ENCODE measurements at places on chromosomes 6 and 20. TPM values are rescaled to one million over a fixed set of nuclear protein-coding genes. Genes with fewer than 3 reads are reported as not detected.

DNA sequence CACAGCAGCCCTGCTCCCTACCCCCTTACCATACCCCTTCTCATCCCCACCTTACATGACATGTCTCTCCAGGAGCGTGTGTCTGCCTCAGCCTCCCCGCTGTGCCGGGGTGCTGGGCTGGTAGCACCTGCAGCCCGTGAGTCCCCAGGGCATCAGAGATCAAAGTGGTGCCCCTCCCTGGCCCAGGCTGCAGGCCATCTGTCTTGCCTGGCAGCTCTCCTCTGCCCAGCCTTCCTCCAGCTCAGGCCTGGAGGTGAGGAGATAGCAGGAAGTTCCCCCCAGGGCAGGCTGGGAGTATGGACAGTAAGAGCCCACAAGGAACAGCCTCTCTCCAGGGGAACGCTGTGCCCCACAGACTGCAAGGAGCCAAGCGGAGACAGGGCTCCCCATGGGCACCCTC, 35.3 kb downstream of the GRM4 start:
- H3K27me3 ChIP-seq: peaks cover 15% of the 10 kb centered on the region
- no peaks in the 10 kb centered on the region for H3K4me1 ChIP-seq
- no peak for DNase-seq
- no peak overlapping the region for H3K4me3 ChIP-seq
- H3K27ac ChIP-seq: no peak overlapping the region
- H3K36me3 ChIP-seq: no peaks in the 10 kb centered on the region

DNA sequence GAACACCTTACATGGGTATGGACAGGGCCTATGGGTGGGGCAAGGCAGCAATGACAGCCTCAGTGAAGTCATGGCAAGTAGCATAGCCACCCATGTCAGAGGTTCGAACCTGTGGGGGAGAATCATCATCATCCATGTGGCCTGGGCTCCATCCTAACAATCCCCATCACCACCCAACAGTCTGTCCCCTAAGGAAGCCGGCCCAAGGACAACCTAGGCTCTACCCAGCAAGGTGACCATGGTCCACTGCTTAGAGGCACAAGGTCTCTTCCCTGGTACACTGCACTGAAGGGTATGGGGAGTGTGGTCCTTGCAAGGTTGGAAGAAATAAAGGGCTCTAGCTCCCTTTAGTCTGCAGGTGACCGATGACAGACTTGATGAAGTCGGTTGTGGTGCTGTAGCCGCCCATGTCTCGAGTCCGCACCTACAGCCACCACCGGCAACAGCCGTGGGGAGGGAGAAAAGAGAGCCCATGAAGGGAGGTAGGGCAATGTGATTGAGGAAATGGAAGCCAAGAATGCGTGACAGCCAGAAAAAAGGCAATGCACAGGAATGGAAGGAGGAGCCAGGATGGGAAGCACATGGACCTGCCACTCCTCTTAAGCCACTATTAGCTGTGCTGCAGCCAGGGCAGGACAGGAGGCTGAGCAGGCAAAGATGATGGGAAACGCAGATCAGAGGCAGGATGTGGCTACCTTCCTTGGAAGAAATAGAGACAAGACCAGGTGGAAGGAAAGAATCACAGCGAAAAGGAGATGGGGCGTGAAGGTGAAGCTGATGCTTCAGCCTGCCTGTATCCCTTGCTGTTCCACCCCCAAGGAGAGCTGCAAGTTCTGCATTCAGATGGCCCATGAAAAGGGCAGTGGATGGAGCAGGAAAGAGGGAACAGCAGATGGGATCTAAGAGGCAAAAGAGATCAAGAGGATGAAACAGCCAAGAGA, 5.3 kb downstream of the IDH3B start:
- H3K27ac ChIP-seq: no peak overlapping the region
- H3K36me3 ChIP-seq: peaks cover 87% of the 10 kb centered on the region
- H3K27me3 ChIP-seq: no peaks in the 10 kb centered on the region
- no peak for DNase-seq

ZC3H12D gene
- 70.2 TPM for total RNA-seq

DNA sequence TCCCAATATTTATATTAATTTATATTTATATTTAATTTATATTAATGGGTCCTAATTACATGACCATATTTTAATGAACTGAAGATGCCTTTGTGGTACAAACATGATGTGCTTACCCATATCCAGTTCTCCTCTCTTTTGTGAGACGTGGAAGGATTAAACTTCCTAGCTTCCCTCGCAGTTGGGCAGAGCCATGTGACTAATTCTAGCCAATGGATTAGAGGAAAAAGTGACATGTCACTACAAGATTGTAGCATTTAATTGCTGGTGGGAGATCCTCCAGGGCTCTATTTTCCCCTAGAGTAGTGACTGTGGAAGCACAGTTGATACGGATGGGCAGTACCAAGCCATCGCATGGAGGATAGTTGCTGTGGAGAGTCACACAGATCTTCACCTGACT, 4.8 kb upstream of the SOBP start:
- no peak for DNase-seq
- peaks cover 18% of the 10 kb centered on the region for H3K4me1 ChIP-seq
- no peak overlapping the region for H3K4me3 ChIP-seq
- H3K27me3 ChIP-seq: peaks cover 51% of the 10 kb centered on the region
- no peaks in the 10 kb centered on the region for H3K36me3 ChIP-seq

DNA sequence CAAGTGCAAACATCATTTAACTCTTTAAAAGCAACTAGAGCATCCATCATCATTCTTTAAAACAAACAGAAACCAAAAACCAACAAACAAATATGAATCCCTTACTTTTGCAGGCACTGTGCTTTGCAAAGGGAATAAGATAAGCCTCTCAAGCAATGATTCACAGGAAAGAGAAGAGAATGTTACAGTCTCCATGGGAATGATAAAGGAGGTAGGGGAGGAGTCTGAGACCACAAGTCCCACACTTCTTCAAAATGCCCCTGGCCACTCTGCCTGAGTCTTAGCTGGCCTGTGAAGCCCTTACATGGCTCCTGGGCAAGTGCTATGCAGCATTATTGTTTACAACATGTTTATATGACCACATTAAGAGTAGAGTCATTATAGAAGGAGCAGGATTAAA, 257.7 kb upstream of the MARCKS start:
- no peak for DNase-seq
- no peak overlapping the region for H3K27ac ChIP-seq
- no peaks in the 10 kb centered on the region for H3K4me1 ChIP-seq
- no peak overlapping the region for H3K4me3 ChIP-seq

- H3K27ac ChIP-seq: peak overlapping the region; percentile 86
- H3K36me3 ChIP-seq: peaks cover 3% of the 10 kb centered on the region
- no peaks in the 10 kb centered on the region for H3K27me3 ChIP-seq
- DNase-seq: peak; percentile 69
Observed at GRCh38 chr20:32539817-32540675, 45.1 kb downstream of the NOL4L start.

CCM2L gene
- not detected for total RNA-seq

DNA sequence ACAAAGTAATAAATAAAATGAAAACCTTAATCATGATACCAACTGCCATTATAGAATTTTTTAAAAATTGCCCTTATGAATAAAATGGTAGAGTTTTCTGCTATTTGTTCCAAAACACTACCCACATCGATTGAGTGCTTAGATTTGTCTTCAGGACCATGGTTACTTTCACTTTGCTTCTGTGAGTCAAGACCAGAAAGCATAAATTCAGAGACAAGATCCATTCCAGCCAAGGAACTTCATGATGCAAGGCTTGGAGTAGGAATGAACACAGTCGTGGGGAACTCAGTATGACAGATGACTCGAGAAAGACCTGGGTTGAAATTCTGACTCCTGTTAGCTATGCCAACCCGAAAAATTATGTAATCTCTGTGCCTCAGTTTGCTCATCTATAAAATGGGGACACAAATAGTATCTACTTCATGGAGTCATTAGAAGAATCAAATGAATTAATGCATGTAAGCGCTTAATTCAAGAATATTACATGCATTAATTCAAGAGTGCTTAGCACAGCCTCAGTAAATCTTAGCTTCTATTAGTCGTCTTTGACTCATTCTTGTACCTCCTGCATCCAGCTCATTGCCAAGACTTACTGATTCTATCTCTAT, 72.5 kb upstream of the MYLIP start:
- H3K4me3 ChIP-seq: no peak overlapping the region
- H3K27ac ChIP-seq: no peak overlapping the region
- no peaks in the 10 kb centered on the region for H3K27me3 ChIP-seq
- H3K4me1 ChIP-seq: no peaks in the 10 kb centered on the region
- DNase-seq: no peak

DNA sequence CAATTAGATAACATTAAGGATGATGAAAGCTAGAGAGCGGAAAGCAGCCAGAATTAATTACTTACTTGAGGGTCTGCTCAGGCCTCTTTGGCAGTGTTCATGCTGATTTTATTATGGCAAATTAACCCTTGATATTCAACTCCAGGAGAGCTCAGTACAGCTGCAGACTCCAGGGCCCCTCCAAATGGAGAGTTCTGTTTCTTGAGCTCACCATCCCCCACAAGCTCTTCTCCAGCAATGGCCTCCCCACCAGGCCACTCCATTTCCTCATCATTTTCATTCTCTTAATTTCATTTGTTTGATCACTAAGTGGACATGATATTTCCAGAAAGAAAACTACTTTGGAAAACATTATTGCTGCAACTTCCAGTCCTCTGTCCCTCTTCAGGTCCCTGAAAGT, 513.3 kb upstream of the NOX3 start:
- no peaks in the 10 kb centered on the region for H3K4me1 ChIP-seq
- no peak overlapping the region for H3K27ac ChIP-seq
- H3K27me3 ChIP-seq: no peaks in the 10 kb centered on the region
- H3K36me3 ChIP-seq: no peaks in the 10 kb centered on the region
- DNase-seq: no peak

DNA sequence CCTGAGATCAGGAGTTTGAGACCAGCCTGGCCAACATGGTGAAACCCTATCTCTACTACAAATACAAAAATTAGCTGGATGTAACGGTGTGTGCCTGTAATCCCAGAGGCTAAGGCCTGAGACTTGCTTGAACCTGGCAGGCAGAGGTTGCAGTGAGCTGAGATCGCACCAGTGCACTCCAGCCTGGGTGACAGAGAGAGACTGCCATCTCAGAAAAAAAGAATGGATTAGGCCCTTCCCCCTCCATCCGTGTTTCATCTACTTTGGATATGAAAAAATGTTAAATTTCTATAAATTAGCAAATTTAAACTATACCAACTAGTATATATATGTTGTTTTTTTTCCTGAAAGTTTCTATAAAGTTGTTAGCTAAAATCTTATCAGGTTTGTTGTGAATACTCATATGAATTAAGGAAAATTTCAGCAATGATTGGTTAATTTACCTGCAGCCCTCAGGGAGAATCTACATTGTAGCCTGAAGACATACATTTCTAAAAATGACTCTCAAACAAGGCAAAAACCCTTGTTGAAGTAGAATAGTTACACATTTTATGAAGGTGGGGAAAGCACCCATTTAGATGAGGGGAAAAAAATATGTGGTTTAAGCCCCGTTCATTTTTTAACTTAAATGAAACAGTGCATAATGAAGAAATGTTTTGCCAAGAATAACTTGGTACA, 120.9 kb downstream of the TIAM2 start:
- H3K4me3 ChIP-seq: no peak overlapping the region
- no peaks in the 10 kb centered on the region for H3K4me1 ChIP-seq
- H3K36me3 ChIP-seq: no peaks in the 10 kb centered on the region

GRCh38 chr6:44858998-44859397, 469.1 kb upstream of the RUNX2 start:
- no peak for DNase-seq
- no peaks in the 10 kb centered on the region for H3K27me3 ChIP-seq
- H3K4me3 ChIP-seq: no peak overlapping the region
- peaks cover 2% of the 10 kb centered on the region for H3K4me1 ChIP-seq
- H3K27ac ChIP-seq: no peak overlapping the region

SOD2 gene
- 182 TPM for total RNA-seq

- H3K27ac ChIP-seq: no peak overlapping the region
- peaks cover 7% of the 10 kb centered on the region for H3K36me3 ChIP-seq
- H3K4me1 ChIP-seq: peaks cover 35% of the 10 kb centered on the region
- peaks cover under 1% of the 10 kb centered on the region for H3K27me3 ChIP-seq
- DNase-seq: no peak
- H3K4me3 ChIP-seq: peak overlapping the region; percentile 91
Observed at GRCh38 chr6:170305805-170306323, 694 bp upstream of the FAM120B start.

FILIP1 gene
- 0.06 TPM for total RNA-seq

- DNase-seq: no peak
- no peaks in the 10 kb centered on the region for H3K36me3 ChIP-seq
- H3K4me3 ChIP-seq: no peak overlapping the region
Observed at GRCh38 chr6:28282926-28283325, 1.6 kb downstream of the PGBD1 start.

Measured in CD4-positive, alpha-beta T cell (primary cell).